Left lobe of liver (tissue), 2 donors: ENCODE measurements at places on chromosomes 16 and 17. TPM values are rescaled to one million over a fixed set of nuclear protein-coding genes. Genes with fewer than 3 reads are reported as not detected.

ST6GALNAC2 gene
- 4.0 TPM for total RNA-seq

CEP295NL gene
- total RNA-seq: 0.33 TPM

DNA sequence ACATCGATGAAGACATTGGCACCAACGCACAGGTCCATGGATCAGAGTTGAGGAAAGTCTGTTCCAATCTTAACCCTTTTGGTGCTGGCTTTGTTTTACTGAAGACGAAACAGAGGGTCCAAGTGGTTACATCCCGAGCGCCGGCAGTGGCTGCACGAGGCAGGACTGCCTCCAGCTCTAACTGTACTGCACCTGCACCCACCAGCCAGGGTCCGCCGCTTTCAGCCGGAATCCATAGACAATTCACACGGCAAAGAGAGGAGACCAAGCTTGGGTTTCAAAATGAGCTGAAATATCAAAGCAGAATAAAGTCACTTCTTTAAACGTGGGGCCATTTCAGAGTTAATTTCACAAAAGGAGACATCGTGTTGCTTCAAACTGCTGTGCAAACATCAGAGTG lies 21.2 kb upstream of the ZC3H18 start:
- DNase-seq: no peak

- no peak for DNase-seq
Observed at GRCh38 chr17:19833914-19834313, 33.8 kb downstream of the ULK2 start.

TPSD1 gene
- total RNA-seq: not detected

- no peak for DNase-seq
Observed at GRCh38 chr17:47292206-47292605, 31.5 kb upstream of the EFCAB13 start.

GRCh38 chr17:80765241-80765961 lies 220.8 kb downstream of the RPTOR start:
- DNase-seq: no peak

DNA sequence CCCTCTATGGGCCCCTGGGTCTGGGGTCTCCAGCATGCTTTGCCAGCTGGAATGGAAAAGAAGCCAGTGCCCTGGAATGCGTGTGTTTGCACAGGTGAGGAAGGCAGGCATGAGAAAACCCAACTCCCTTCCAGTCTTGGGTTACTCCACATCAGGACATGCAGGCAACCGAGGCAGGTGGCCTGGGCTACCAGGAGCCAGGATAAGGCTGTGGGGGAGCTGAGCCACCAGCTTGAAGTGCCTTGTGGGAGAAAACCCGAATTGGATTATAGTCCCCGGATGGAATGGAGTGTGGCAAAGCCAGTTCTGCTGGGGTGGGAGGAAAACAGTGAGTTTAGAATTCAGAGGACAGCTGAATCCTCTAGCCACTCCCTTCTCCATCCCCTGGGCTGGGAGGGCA lies 7.2 kb downstream of the SRCIN1 start:
- no peak for DNase-seq
